ENCODE measurements at places on chromosomes 13 and 19. TPM values are rescaled to one million over a fixed set of nuclear protein-coding genes. Genes with fewer than 3 reads are reported as not detected.

Gene CGB5
- total RNA-seq = not detected

Gene FOXO1
- 21.6 TPM for total RNA-seq

Gene CGB1
- total RNA-seq = not detected

Gene DHRS12
- total RNA-seq = 9.9 TPM

DNA sequence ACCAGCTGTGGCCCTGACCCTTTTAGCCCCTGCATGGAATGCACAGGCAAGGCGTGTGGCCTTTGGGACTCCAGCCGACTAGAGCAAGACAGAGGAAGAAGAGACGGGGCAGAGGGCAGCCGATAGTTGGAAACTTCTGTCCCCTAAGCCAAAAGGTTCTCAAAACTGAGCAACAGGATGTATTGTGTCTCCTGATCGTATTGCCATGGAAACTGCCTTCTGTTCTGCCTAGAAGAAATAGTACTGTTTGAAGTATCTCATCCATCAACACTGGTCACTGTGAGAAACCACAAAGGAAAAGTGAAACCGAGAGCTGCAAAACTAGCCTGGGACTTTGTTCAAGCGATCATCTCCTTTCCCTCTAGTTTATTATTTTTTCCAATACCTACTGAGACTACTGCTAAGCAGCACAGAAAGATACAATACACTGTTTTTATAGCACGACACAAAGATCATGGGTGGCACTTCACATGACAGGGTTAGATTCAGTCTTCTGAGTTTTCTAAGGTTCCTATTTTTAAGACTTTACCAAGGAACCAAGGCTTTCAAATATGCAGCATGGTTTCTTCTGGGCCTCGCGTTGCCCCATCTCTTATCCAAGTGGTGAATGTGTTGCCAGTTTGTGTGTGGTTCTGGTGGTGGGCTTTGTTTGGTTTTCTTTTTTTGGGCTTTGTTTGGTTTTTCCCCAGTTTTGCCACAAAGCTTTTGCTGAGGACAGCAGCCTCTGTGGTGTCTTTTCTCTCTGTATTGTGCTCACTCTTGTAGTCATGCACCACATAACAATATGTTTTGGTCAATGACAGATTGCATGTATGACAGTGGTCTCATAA, 49.3 kb upstream of the GPR183 start:
- DNase-seq = peak; percentile 97

Gene ZNF528
- 8.1 TPM for total RNA-seq

DNA sequence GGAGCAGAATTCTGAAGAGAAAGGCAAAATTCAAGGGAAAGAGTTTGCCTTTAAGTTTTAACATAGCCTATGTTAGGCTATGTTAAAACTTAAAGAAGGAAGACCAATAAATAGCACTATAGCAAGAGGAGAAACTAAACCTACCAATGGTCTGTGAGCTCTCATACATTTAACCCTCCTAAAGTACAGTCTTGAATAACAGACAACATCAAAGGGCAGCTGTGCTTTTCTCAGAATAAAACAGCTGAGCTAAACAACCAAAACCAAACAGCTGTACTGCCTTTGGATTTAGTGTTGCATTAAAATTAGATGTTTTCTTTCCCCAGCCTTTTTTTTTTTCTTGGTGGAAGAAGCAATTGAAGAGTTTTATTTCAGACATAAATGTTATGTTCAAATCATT, 34.0 kb downstream of the KLF5 start:
- no peak for DNase-seq

GRCh38 chr13:31321457-31321856, 121.7 kb downstream of the B3GLCT start:
- no peak for DNase-seq

Gene TTC9B
- total RNA-seq = not detected

- no peak for DNase-seq
Observed at GRCh38 chr13:20658451-20659040, 45.0 kb upstream of the IL17D start.

DNA sequence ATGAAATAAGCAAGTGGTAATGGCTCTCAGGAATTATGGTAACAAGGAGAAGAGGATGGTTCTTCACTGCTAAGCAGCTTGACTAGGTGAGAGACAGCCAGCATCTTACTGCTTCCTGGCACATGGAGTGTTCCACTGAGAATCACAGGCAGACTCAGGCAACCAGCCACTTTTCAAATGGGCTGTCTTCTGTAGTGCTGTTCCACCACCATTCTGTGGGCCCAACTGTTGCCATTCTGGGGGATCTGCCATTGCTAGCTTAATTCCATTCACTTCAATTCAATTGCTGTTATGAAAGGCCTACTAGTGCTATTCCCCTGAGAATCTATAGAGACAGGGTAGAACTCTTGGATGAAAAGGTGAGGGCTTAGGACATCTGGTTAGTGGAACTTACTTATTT, 341.9 kb downstream of the KCNRG start:
- no peak for DNase-seq

- DNase-seq = no peak
Observed at GRCh38 chr19:5540208-5540607, 27.5 kb downstream of the TINCR start.

Gene SGCG
- not detected for total RNA-seq

- DNase-seq = peak; percentile 82
Observed at GRCh38 chr19:48588670-48589401, 17.7 kb upstream of the SPACA4 start.

DNA sequence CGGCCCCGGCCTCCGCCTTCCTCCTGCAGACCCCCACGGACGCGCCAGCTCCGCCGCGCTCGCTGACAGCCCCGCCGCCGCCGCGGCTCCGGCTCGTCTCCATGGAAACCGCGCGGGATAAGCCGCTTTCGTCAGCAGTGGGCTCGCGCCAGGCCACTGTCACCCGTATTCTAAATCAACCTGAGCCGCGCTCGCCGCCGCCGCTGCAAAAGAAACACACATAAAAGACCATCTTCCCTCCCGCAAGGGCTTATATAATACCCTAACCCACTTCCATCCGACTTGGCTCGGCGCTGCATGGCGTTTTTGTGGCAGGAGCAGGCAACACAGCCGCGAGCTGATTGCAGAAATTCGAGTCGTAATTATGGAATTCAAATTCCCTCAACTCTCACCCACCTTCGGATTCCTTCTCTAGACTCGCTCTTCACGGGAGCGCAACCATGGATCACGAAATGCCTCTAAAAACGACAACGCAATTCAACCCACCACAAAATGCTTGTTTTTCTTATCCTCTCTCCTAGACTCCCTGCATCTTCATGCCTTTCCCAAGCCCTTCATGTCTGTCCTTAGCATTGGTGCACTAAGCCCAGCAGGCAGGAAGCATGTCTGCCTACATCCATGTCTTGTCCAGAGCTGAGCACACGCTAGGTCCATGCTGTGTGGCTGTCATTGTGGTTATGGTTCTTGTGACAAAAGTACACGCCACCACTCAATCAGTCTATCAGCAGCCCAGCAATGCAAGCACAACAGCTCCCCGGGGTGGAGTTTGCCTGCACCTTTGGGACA, at the start of gene AMER2:
Gene AMER2 (minus strand): TSS at position 772 of the 786 bp plus-strand sequence. CDS start 669 bp downstream, at position 103.
- peak; percentile 5 for DNase-seq

DNA sequence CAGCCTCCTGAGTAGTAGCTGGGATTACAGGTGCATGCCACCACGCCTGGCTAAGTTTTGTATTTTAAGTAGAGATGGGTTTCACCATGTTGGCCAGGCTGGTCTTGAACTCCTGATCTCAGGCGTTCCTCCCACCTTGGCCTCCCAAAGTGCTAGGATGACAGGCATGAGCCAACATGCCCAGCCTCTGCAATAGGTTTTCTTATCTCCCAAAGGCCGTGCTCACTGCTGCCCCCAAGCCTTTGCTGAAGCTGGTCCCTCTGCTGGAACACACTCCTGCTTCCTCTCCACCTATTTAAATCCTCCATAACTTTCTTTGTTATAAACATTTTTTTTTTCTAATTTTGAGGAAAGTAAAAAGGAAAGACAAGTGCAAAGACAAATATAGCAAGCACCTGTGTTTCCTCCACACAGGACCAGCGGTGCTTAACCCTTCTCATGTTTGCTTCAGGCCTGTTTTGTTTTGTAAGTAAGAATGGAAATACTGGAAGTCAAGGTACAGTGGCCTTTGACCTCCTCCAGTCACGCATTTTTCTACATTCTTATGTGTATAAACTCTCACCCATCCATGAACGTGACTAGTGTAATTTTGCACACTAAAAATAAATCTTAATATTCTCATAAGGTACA, 14.5 kb upstream of the TNFAIP8L1 start:
- DNase-seq = peak; percentile 36

Gene SOX1
- total RNA-seq = not detected

- DNase-seq = no peak
Observed at GRCh38 chr13:98490866-98491265, 86.0 kb downstream of the STK24 start.

Gene ATF5
- 3.4 TPM for total RNA-seq

- DNase-seq = no peak
Observed at GRCh38 chr19:18259893-18260292, 14.4 kb downstream of the IQCN start.

GRCh38 chr13:112898621-112899280, 70.3 kb upstream of the MCF2L start:
- DNase-seq = no peak

DNA sequence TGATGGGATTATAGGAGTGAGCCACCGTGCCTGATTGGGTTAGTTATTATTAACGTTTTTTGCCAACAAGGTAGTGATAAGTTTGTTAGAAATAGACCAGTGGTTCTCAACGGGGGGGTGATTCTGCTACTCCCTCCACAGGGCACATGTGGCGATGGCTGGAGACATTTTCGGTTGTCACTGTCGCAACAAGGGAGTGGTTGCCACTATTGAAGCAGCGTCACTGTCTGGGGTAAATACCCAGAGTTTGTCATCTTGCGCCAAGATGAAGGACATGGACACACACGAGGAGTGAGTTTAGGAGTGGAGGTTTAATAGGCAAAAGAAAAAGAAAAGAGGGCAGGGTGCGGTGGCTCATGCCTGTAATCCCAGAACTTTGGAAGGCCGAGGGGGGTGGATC, 18.9 kb downstream of the ADGRE3 start:
- DNase-seq = no peak

GRCh38 chr13:40273253-40274025, 393.0 kb downstream of the FOXO1 start:
- no peak for DNase-seq

- no peak for DNase-seq
Observed at GRCh38 chr13:92530364-92530763, 696.2 kb upstream of the GPC6 start.

- peak; percentile 75 for DNase-seq
Observed at GRCh38 chr13:96984051-96984508, 10.2 kb downstream of the OXGR1 start.

- no peak for DNase-seq
Observed at GRCh38 chr13:114124431-114124830, 8.0 kb downstream of the RASA3 start.

- peak; percentile 73 for DNase-seq
Observed at GRCh38 chr19:50358483-50359327, 6.7 kb downstream of the NAPSA start.

GRCh38 chr19:34269489-34269888, 15.1 kb downstream of the GARRE1 start:
- peak; percentile 18 for DNase-seq

GRCh38 chr13:48448285-48448958, 35.5 kb upstream of the LPAR6 start:
- no peak for DNase-seq

Gene AP2S1
- 108 TPM for total RNA-seq

- DNase-seq = peak; percentile 37
Observed at GRCh38 chr19:2385053-2385721, 25.1 kb downstream of the TMPRSS9 start.

Gene CD33
- not detected for total RNA-seq

DNA sequence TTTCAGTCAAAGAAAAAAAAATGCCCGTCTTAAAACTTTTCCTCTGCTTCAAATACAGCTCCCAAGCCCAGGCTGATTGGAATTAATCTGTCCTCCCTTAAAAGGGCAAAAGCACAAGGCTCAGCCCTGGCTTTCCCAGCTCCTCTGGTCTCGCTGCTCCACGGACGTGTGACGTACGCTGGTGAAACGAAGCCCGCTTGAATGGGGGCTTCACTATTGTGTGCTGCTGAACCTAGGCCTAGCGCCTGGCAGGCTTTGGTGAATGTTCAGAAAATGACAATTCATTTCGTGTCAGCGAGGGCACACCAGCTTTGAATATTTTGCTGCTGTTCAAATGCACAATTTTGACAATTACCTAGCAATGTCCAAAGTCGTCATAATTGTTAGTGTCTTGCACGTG, 615 bp upstream of the ZNF135 start:
- no peak for DNase-seq

DNA sequence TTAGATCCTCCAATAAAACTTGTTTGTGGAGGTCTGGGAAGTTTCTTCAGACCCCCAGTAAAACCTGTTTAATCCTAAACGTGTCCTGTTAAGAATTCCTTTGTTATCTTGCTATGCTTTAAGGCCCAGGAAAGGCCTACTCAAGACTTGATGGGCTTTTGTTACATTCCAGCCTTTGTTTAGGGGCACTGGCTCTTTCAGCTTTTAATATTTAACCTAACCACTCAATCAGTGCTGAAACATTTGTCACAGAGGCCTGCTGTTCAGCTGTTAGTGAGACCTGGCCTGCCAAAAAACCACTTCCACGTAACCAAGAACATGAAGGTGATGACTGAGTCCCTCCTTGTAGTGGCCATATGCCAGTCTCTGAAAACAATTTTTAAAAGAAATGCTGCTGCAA, 41.7 kb downstream of the PCDH17 start:
- DNase-seq = no peak

Measured in lung microvascular endothelial cell (primary cell).